ENCODE measurements at places on chromosomes 4 and X.

DNA sequence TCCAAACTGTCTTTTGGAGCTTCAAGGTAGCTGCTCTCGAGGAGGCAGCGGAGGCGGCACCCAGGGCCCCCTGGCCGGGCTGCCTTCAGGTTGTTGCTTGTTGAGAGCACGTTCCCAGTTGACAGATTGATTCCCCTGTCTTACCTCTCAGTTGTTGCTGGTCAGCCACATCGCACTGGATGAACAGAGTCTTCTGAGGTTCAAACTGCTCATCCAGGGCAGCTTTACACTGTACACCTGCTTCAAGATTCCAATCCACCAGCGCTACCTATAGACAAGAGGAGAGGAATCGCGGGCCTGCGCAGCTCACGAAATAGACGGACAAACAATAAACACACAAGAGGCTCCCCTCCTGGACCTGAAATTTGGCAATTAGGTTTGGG lies 497 bp downstream of the HPGD start:
- DNase-seq: no peak

GRCh38 chr4:185898413-185898812 lies 86.4 kb upstream of the SORBS2 start:
- DNase-seq: no peak

DNA sequence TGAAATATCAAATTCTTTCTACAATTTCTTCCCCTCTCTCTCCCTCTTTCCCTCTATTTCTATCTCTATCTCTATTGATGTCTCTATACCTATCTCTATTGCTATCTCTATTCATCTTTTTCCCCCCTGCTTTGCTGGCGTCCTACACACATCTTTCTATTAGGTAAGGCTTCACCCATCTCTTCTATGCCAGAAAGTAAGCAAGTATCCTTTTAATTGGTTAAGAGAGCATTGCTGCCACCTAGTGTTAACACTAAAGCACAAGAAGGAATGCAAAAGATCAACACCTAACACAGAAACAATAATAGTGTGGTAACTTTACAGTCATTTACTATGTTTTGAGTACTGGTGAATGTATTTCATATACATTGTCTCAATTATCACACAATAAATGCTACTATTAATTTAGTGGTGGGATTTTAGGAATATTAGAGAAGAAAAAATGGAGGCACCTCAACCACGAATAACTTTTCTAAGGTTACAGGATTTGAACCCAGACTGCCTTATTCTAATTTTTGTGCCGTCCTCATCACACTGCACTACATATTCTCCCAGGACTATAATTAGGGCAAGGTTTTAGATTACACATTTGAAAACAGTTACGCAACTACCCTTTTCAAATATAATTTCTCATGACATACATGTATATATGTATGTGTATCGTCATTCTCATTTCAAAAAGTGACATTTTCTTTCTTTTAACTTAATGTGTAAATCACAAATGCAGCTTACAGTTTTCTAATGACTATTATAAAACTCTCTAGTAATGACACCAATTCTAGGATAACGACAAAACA lies 3.7 kb upstream of the C4orf36 start:
- peak; percentile 42 for DNase-seq

DNA sequence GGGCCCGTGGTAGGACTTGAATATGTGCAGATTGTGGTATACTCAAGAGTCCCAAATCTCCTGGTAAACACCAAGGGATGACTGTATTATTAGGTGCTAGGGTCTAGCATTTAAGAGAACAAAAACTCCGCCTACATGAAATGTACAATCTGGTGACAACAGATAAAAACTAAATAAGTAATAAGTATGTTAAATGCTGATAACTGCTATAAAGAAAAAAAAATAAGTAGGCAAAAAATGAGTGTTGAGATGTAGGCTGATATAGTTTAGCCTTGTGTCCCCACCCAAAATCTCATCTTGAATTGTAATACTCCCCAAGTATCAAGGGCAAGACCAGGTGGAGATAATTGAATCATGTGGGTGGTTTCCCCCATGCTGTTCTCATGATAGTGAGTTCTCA lies 23.4 kb downstream of the OTUD4 start:
- no peak for DNase-seq

- no peak for DNase-seq
Observed at GRCh38 chr4:149884529-149885181, 69.0 kb upstream of the IQCM start.

GRCh38 chr4:169988252-169988651 lies 37.9 kb downstream of the MFAP3L start:
- no peak for DNase-seq

- DNase-seq: no peak
Observed at GRCh38 chrX:140514554-140514953, 9.7 kb upstream of the SOX3 start.

GRCh38 chr4:127822430-127822829 lies 40.3 kb downstream of the HSPA4L start:
- no peak for DNase-seq

- no peak for DNase-seq
Observed at GRCh38 chr4:153788413-153789276, at the start of gene SFRP2. SFRP2 (minus strand) TSS chr4:153789083; CDS start chr4:153788835, 248 bp downstream.

DNA sequence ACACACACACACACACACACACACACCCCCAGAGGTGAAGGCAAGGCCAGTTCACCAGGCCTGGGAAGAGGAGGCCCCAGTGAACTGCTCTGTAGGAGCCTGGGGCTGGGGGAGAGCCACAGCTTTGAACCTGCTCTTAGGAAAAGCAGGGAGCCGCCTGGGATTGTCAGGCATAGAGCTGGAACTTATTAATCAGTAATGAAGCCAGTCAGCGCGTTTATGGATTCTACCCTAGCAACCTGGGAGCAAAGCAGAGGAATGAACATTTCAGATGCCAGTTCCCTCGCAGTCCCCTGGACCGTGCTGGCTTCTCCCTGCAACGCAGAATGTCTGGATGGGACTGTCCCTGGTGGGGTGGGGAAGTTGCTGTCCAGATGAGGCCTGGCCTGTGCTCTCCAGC lies 45.3 kb upstream of the DDX3X start:
- DNase-seq: no peak
